ENCODE measurements at places on chromosomes 1 and 21.

GRCh38 chr1:150981805-150982712 is at the start of gene ANXA9:
Gene ANXA9 (plus strand): TSS chr1:150982292. CDS start chr1:150983106, 814 bp downstream.
- no peak for DNase-seq

GRCh38 chr1:70994753-70995268 is 52.8 kb downstream of the PTGER3 start:
- DNase-seq: no peak

DNA sequence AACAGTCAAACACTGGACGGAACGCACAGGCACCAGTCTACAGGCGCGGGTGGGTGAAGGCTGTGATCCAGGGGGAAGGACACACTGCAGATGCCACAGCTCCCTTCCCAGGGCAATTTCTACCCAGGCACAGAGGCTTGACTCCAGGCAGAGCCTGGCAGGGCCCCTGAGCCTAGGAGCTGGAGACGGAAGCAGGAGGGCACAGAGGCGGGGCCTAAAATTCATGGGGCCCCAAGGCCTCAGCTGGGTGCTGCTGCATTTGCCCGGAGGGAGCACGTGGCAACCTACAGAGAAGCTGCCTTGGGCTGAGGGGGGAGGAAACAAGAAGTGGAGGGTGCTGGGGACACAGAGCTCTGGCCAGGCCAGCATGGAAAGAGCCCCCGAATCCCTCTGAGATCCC is 41.2 kb downstream of the UBE2G2 start:
- no peak for DNase-seq

- no peak for DNase-seq
Observed at GRCh38 chr1:200228486-200228885, 181.3 kb downstream of the ZNF281 start.

DNA sequence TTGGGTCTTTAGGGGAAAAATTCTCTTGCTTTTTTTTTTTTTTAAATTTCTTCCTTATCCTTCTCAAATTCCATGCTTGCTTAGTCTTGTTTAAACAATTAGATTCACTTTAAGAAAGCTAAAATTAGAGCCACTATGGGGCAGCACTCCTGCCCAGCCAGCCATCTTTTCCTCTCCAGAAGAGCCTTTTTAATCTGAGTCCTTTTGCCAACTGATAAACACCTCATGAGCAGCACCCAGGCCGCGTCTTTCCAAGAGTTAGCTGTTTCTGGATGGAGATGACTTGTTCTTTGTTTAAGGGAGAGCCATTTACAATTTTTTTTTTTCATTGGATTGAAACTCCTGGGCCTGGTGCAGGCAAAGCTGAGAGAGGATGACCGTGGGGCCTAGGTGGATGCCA is 53.3 kb upstream of the TSPAN2 start:
- no peak for DNase-seq

DNA sequence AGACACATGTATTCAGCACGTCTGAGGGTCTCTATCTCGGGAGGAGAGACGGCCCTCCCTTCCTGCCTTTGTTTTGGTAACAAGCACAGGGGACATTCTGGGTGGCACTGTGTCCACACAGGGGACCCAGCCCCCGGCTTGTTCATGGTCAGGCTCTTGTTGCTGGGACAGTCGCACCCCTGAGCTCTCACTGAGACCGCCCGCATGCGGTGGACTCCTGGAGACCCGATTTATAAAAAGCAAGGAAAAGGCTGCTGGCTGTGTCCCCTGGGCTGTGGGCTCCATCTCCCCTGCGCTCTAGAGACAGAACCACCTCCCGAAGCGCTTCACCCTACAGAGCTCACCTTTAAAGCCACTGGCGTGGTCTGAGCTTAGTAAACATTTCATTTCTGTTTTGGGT is 103.4 kb downstream of the WDR4 start:
- no peak for DNase-seq

DNA sequence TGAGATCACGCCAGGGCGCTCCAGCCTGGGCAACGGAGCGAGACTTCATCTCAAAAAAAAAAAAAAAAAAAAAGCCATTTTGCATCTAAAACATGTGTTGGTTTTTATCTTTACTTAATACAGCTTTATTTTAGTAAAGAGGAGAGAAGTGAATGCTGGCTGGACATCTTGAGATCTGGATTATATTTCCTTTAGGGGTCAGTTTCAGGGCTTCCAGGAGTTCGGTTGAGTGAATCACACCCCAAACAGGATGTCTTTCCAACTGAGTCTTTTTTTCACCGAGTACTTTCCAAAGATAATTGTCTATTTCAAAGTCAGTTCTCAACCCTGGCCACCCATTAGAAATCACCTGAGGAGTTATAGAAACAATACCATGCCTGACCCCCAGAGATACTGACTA is 16.6 kb upstream of the IPP start:
- DNase-seq: peak; percentile 62

DNA sequence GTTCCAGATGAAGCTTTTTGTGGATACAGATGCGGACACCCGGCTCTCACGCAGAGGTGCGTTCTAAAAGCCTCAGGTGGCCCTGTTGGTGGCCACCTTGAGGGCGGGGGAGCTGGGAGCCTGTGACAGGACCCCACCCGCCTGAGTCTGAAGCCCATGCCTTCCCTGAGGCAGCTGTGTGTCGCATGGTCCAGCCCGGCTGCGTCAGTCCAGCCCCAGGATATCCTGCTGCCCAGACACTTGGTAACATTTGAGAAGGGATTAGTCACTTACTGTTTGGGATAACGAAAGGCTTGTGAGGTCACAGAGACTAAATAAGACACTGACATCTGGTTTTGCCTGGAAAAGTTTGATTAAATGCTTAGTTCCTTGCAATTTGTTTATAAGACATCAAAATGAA is 68.9 kb downstream of the UCK2 start:
- peak; percentile 95 for DNase-seq

GRCh38 chr1:20311289-20311688 is 20.6 kb downstream of the VWA5B1 start:
- DNase-seq: no peak

- no peak for DNase-seq
Observed at GRCh38 chr1:230936475-230936874, 42.2 kb downstream of the TTC13 start.

DNA sequence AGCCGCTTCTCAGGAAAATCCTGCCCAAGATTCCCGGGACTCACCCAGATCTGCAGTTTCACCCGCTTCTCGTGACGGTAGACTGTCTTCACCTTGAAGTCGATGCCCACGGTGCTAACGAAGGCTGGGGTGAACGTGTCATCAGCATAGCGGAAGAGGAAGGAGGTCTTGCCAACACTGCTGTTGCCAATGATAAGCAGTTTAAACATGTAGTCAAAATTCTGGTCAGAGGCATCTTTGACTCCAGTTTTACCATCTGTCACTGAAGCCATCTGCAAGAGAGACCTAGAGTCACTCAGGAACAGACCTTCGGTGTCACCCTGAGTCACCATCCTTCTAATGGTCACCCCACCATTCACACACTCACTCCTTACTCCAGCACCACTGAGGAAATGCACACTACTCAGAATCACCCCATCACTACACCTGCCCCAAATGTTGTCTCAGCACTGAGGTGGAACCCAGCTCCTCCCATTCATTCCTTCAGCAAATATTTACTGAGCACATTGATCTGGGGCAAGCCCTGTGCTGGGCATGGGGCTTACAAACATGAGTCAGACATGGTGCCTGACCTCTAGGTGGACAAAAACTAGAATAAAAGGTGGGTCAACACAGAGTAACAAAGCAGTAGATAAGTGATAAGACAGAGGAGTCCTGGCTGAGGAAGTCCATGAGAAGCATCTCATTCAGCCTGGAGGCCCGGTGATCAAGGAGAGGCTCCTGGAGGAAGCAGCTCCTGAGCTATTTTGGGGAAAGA is 13.5 kb downstream of the RAB3B start:
- no peak for DNase-seq

GRCh38 chr1:33723251-33723650 is 140.6 kb upstream of the HMGB4 start:
- DNase-seq: no peak

- no peak for DNase-seq
Observed at GRCh38 chr1:199847021-199847420, 180.5 kb upstream of the NR5A2 start.

- no peak for DNase-seq
Observed at GRCh38 chr1:113027007-113027406, 46.0 kb upstream of the LRIG2 start.

DNA sequence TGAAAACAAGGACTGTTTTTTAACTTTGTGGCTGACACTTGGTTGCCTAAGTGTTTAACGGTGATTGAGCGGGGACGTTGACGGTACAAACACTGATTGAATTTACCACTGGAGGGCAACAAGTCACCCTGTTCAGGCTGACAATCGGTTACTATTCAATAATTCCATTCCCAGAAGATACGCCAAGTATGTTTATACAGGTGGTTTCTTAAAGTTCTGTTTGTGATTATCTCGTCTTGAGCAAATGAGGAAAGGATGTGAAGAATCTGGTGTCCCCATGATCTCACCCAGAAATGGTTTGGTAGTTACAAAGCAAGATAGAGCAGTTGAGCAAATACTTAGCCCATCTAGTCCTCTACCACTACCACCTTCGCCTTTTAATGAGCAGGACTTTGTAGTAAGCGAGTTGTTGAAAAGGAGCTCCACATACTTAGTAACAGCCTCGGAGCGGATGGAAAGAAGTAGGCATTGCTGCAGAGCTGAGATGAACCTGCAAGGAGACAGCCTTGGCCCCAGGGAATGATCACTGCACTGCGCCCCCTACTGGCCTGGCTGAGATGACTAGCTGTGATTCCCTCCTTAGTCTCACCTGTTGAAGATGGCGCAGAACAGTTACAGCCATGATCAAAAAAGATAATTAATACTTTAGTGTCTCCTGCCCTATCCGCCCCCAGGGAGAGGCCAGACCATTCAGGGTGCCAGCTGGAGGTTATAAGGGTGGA is 36.3 kb downstream of the IFNAR1 start:
- DNase-seq: peak; percentile 83

DNA sequence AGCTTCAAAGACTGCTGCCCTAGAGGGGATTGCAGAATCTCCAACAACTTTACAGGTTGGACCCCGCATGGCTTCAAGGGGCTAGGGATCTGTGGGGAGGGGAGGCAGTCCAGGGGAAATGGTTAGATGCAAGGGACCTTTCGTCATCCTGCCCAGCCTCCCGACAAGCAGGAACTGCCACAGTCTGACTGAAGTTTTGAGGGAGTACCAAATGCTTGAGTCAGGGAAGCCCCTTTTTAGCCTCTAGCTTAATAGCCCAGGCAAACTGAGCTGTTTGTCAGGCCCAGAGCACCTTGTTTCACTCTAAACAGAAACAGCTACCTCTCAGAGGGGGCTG is 1.1 kb downstream of the TOR3A start:
- no peak for DNase-seq

DNA sequence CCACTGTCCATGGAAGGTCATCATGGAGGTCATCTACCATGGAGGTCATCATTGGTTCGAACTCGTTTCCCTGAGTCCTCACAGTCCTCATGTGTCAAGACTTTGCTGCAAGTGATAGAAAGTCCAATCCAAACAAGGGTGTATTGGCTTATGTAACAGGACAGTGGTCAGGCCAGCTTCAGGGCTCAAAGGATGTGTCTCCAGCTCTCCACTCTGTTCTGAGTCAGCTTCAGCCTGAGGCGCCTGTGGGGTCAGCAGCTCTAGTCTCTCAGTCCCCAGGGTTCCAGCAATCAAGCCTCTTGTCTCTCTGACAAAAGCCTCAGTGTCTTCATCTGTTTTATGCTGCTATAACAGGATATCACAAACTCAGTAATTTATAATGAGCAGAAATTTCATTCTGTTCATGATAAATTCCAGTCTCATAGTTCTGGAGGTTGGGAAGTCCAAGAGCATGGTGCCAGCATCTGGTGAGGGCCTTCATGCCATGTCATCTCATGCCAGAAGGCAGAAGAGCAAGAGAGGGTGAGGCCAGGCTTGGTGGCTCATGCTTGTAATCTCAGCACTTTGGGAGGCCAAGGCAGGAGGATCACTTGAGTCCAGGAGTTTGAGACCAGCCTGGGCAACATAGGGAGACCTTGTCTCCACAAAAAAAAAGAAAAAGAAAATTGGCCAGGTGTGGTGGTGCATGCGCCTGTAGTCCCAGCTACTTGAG is 19.5 kb downstream of the A3GALT2 start:
- DNase-seq: no peak

GRCh38 chr1:11483581-11484320 is 4.8 kb downstream of the DISP3 start:
- no peak for DNase-seq

DNA sequence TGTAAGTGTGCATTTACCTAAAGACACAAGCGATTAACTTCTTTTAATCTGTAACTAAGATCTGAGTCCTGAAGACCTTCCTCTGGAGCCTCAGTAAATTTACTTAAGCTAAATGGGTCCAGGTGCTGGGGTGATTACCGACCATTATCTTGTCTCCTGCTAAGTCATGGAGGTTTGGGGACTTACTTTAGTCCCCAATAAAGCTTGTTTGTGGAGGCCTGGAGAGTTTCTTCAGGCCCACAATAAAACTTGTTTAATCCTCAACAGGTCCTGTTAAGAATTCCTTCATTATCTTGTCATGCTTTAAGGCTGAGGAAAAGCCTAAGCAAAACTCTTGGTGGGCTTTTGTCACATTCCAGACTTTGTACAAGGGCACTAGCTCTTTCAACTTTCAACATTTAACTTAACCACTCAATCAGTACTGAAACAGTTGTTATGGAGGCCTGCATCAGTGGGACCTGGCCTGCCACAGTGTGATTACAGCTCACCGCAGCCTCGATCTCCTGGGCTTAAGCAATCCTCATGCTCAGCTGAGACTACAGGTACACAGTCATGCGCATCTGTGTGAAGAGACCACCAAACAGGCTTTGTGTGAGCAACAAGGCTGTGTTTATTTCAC is 84.0 kb downstream of the FMO4 start:
- DNase-seq: no peak

- no peak for DNase-seq
Observed at GRCh38 chr1:30358500-30358899, 364.9 kb downstream of the MATN1 start.

DNA sequence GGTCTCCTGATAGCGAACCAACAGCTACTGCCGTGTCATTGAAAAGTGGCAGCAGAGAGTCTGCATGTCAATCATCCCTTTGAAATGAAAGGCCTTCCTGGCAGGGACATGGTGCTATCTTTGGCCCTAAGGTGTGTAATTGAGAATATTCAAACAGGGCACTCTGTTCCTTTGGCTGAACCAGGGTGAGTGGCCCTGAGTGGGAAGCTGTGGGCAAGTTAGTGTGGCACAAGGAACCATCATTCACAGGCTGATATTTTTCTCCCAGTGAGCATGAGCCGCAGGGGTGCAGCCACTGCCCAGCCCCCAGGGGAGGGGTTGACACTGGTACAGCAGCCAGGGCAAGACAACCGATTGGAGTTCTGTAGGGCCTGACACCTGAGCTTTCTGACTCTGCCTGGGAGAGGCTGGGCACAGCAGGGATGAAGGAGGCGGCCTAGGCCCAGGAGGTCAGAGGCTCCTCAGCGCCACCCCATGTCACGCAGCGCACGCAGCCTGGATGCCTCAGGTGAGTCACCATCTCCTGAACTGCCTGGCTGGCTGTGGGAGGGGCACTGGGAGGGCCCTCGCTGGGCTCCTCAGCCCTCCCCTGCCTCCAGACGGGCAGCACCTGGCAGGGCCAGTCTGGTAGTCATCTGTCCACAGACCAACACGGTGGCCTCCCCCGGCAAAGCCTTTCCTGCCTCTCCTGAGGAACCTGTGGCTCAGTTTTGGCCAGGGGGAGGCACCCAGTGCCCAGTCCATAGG is 13.2 kb downstream of the QSOX1 start:
- no peak for DNase-seq

- DNase-seq: no peak
Observed at GRCh38 chr1:204623365-204623893, 62.1 kb downstream of the LRRN2 start.
